Muscle of arm (tissue), 14 donors: ENCODE measurements at places on chromosomes 2 and 18.

DNA sequence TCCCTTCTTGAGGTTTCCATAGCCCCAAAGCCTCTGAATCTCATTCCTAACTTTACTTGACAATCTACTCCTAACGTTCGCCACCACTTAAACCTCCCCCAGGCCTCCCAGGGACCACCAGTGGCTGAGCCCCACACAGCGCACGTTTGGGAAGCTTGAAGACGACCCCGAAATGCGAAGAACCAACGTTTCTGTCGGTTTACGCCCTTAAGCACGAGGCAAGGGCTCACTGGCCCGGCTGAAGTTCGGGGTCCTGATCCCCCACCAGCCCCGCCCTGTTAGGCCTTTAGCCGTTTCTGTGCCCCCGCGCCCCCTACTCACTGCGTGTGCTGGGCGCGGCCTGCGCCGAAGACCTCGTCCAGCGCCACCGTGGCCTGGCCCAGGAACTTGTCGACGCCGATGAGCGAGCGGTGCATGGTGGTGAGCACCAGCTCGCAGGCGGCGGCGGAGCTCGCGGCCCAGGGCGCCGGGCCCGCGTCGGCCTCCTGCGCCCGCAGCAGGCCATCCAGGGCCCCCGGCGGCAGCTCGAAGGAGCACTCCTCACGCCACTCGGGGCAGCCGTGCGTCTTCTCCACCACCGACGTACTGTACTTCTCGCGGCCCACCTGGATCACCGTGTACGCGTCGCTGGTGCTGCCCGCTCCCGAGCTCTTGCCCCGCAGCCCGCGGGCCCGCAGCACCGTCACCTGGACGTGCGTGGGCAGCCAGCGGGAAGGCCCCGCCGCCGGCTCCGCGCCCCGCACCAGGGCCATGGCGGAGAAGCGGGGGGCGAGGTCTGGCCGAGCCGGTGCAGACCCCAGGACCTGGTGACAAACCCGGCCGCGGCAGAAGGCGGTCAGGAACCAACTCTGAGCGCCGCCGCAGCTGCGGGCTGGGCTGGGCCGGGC is 479 bp downstream of the RAB11FIP5 start:
- no peak for DNase-seq

DNA sequence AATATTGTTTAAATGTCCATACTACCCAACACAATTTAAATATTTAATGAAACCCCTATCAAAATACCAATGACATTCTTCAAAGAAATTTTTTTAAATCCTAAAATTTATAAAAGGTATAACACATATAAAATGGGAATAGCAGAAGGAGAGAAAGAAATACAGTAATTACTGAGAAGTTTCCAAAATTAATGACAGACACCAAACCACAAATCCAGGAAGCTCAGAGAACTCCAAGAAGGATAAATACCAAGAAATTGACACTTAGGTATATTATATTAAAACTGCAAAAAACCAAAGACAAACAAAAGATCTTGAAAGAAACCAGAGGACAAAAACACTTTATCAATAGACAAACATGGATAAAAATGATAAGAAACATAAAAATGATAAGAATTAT is 101.1 kb downstream of the MEMO1 start:
- DNase-seq, result no peak

- no peak for DNase-seq
These were observed 147.0 kb downstream of the MBD5 start for GRCh38 chr2:148167855-148168254.

- no peak for DNase-seq
These were observed 122.0 kb upstream of the MGAT5 start for GRCh38 chr2:134131681-134132489.

DNA sequence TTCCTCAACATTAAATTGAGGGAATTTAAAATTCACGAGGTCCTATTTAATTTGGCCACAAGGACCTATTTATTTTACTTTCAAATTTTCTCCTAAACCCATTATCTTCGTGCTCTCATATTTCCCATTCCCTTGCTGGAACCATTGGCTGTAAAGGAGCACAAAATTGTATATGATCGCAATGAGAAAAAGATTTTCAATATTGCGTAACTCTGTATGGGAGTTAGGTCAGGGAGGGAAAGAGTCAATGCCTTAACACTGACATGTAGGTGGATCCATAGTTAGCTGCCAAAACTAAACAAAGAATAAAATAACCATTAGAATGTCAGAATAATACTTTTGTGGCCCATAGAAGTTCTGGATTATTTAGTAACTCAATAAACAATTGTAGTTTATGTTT is 40.6 kb upstream of the ZC3H15 start:
- no peak for DNase-seq

DNA sequence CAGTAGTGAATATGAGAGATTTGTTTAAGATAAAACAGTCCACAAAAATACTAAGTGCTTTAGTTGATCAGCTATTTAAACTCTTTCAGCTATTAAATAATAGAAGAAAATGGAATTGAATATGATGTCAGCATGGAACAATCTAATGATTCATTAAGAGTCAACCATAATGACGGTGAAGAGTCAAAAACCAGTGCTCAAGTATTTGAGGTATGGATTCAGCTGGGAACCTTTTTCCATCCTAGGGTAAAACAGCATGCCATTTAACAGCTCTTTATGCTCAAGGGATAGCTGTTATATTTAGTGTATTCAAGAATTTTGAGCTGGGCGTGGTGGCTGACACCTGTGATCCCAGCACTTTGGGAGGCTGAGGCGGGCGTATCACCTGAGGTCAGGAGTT is 29.7 kb downstream of the CARF start:
- DNase-seq, result no peak

DNA sequence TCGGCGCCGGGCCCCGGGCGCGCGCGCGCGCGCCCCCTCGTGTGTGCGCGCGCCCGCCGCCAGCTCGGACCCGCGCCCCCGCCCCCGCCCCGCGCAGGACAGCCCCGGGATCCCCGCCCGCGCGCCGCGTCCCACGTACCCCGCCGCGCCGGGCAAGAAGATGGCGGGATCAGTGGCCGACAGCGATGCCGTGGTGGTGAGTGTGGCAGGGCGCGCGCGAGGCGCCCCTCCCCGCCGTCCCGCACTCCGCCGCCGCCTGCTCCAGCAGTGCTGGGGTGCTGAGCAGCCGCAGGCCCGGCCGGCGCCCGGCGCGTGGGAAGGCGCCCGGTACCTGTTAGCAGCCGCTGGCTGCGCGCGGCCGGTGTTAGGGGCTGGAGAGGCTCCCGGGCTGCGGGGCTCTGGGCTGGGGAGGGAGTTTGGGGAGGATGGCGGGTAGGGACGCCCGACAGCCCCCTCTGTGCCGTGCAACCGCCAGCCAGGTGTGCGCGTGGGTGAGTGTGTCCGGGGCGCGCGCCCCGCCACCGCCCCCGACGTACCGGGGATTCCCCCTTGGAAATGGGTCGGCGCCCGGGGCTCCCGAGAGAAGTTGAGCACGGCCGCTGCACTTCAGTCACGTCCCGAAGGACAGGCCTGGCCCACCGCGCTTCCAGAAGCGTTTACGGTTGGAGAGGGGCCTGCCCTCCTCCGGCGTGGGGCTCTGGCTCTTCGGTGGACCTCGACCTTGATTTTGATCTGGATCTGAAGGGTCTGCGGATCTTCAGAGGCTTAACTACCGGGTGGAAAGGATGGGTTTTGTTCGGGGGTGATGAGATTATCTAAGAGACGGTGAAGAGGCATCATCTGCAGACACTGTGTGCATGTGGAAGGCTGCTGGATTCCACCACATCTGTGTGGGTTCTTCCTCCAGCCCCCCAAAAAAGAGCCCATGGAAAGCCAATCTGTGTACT is 697 bp downstream of the LGALSL start:
- peak; percentile 32 for DNase-seq

DNA sequence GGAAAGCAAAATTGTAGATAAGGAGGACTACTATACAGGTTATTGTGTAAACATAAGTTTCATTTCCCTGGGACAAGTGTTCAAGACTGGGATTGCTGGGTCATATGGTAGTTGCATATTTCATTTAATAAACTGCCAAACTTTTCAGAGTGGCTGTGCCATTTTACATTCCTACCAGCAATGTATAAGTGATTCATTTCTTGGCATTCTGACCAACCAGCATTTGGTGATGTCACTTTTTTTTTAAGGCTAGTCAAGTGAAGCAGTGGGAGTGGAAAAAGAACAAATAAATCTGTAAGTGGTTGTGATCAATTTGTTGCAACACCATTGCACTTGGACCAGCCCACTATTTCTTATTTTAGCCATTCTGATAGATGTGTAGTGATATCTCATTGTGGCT is 5.2 kb upstream of the CHCHD5 start:
- no peak for DNase-seq

GRCh38 chr2:237932731-237933131 is 34.1 kb upstream of the UBE2F start:
- no peak for DNase-seq

GRCh38 chr2:157055660-157056199 is 201.8 kb upstream of the GALNT5 start:
- peak; percentile 4 for DNase-seq

DNA sequence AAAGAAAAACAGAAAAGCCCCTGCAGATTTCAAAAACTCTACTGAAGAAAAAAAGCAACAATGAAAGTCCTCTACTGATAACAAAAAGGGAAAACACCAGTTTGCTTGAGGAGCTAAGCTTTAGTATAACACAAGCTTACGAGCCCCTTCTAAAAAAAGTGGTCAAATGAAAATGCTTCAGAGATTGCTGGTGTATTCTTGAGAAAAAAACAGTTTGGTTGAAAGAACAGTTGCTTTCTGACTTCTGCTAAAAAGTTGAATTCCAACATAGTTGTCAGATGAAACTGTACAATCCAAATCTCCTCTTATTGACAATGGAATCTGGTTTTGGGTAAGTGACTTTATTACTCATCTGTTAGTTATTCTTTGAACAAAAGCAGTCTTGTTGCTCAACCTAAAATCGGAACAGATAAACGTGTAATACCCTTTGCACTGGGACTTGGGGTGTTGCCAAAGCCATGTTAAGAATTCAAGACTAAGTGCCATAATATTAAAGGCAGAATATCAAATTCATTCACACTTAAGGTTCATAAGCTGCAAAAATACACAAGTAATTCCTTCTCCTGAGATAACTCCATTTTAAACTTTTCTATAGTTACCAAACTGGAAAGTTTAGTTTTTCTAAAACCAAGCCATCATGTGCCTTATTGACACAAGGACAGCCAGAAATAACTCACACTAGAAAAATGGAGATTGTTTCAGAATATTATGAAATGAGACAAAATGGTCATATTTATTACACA is 45.3 kb upstream of the SPAG16 start:
- no peak for DNase-seq

DNA sequence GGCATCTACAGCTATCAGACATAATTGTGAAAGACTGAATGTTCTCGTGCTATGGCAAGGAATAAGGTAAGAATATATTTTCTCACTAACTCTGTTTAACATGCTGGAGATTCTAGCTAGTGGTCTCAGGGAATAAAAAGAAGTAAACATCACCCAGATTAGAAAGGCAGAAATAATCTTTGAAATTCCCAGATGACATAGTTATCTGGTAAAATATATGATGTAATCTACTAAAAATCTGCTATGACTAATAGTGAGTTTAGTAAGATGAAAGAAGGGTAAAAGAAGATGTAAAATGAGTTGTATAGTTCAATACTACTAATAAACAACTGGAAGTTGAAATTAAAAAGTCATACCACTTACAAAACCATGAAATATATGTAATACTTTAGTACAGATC is 134.2 kb downstream of the DSC3 start:
- DNase-seq, result no peak

DNA sequence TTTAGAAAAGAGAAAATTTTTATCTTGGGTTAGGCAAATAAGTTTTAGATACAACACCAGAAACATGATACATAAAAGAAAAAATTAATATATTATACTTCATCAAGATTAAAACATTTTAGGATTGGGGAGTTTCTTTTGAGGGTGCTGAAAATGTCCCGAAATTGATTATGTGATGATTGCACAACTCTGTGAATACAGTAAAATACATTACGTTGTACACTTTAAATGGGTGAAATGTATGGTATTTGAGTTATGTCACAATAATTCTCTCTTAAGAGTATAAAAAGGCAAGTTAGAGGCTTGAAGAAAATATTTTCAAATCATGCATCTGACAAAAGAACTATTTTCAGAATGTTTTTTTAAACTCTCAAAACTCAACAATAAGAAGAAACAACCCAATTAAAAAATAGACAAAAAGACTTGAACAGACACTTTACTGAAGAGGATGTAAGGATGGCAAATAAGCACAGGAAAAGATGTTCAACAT is 36.2 kb upstream of the INO80C start:
- DNase-seq, result no peak

DNA sequence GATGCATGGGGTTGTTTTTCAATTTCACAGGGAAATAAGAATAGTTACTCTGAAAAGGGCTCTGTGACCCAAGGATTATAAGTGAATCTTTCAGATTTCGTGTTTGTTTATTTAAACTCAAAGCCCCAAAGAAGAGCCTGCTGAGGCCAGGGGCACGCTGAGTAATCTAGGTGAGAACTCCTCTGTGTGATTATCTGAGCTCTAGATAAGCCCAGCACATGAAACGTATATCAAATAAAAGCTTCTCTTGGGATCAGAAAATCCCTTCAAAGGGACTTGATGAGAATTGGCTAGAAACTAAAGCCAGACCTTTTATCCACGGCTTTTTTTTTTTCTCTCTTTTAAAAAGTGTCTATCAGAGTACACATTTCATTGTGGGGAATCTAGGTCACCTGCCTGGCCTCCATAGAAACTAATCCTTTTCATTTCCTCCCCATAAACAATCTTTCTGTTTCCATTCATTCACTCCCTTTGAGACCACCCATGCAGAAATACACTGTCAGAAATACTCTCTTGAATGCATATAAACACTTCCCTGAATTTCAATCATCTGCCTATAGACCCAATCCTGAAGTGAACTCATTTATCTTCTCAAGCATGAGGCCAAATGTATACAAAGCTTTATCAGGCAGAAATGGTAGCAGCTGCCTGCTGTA is 137.4 kb downstream of the RIT2 start:
- DNase-seq, result no peak

GRCh38 chr18:55439056-55439455 is 148.9 kb downstream of the TCF4 start:
- DNase-seq, result no peak

GRCh38 chr2:170816504-170817092 is at the start of gene GAD1:
Gene GAD1 (plus strand): TSS chr2:170816887. CDS start chr2:170818592, 1,705 bp downstream.
- DNase-seq, result no peak

GRCh38 chr2:101971836-101972235 is 19.9 kb upstream of the IL1R2 start:
- no peak for DNase-seq

- no peak for DNase-seq
These were observed 265.5 kb downstream of the EIPR1 start for GRCh38 chr2:3112131-3112530.

DNA sequence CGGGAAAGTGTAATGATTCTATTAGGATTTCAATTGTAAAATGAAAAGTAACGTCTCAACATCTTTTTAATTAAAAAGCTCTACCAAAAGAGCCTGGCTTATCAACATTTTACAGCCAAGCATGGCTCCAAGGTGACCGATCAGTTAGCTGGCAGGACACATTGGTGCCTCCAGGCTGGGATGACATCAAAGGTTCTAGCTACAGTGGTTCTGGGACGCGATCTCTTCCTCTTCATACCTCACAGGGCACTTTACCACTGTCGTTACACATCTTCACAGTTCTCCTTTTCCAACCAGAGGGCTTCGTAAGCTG is 693 bp downstream of the ORC2 start:
- no peak for DNase-seq

GRCh38 chr18:60266558-60266957 is 106.0 kb downstream of the MC4R start:
- no peak for DNase-seq
